ENCODE measurements at places on chromosomes 6 and 20.

- peak; percentile 48 for DNase-seq
Observed at GRCh38 chr20:50242863-50243609, 52.4 kb downstream of the CEBPB start.

GRCh38 chr20:13102237-13102636 lies 93.5 kb downstream of the SPTLC3 start:
- no peak for DNase-seq

DNA sequence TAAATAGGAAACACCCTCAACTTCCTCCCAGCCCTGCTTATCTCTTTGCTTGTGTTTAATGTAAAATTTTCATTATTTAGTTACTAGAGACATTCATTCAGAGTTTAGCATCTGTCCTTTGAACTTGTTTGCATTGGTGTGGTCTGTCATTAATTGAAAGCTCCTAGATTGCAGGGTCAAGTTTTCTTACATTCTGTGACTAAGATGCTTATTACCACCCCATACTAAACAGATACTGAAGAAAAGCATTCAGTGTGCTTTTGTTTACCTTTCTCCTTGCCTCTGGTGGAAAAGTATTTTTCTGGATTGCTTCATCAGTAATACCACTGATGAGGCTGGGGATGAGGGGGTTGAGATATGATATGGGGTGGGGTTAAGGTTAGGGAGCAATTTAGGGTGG lies 199.0 kb downstream of the SAMD5 start:
- DNase-seq = no peak

- no peak for DNase-seq
Observed at GRCh38 chr20:16271450-16271849, 301.8 kb downstream of the KIF16B start.

DNA sequence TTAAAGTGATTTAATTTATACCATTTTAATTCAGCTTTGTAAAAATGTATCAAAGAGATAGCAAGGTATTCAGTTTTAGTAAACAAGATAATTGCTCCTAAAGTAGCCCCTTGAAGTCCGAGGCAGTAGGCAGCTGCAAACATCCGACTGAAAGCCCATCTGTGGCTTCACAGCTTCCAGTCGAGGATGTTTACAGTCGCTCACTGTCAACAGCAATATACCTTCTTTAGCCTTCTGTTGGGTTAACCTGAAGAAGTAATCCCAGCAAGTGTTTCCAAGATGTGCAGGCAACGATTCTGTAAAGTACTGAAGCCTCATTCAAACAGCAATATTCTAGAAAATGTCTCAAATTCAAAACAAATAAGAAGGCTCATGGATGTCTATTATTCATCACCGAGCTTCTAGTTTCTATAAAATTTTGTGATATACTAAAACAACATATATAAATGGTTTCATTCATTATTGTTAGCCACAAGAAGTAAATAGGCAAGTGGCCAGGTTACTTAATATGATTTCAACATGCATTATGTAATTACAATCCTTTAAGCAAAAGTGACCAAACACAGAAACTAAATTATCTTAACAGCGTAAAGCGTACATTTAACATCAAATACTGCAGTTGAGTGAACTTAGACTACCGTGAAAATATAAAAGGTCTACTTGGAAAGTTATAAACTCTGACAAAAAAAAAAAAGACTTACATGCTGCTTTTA lies 115.0 kb downstream of the OGFRL1 start:
- peak; percentile 28 for DNase-seq

DNA sequence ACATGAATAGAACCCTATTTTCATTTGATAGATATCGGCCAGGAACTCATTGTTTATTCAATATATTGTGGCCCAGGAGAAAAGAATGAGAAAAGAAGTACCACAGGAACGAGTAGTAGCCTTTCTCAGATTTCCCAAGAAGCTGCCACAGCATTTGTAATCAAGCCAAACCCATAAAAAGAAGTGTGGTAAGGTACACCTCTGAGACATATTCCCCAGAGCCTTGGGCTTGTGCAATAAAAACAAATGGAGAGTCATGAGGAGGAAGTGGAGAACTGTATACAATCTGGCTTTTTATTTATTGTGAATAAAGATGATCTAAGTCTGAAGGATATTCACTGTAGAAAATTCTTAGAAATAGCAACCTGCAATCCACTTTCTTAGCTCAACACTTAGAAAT lies 36.7 kb downstream of the KIF6 start:
- DNase-seq = peak; percentile 47

All from epithelial cell of esophagus (primary cell).